CD4-positive, alpha-beta T cell treated with Interleukin-17A for 1 hour (primary cell): ENCODE measurements at places on chromosomes 7 and 10.

- DNase-seq: no peak
Measured at GRCh38 chr7:80100254-80100653, 34.4 kb upstream of the GNAI1 start.

DNA sequence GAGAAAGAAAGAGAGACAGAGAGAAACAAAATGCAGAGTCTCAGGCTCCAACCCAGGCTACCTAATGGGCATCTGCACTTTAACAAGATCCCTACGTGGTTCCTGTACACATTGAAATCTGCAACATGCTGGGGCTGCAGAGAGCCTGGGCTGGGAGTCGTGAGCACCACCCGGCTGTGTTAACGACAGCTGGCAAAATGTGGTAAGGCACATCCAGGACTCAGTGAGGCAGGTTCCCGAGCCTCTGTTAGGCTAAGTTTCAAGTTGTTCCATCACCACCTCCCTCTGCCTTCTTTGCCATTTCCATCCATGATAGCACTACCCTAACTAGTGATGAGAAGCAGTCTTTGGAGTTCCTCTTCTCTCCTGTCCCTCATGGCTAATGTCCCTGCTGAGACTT, 1.4 kb downstream of the AKR1B10 start:
- no peak for DNase-seq

DNA sequence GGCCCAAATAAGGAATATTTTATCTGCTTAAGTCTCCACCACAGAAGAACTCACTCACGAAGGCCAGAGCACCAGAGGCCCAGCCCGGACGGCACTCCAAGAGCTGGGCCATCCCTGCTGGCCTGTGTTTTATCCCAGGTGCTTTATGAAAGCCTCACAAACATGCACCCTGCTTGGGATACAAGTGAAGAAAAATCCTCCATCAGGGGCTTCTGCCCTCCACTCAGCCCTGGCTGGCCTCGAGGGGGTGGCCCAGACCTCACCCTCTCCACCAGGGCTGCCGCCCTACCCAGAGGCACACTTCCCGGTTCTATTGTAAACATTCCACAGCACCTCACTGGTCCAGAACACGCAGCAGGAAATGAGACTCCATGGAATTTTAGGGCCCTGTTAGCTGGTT, 19.8 kb upstream of the DNAAF5 start:
- DNase-seq: no peak

GRCh38 chr7:120467676-120468075, 194.7 kb downstream of the KCND2 start:
- DNase-seq: no peak

DNA sequence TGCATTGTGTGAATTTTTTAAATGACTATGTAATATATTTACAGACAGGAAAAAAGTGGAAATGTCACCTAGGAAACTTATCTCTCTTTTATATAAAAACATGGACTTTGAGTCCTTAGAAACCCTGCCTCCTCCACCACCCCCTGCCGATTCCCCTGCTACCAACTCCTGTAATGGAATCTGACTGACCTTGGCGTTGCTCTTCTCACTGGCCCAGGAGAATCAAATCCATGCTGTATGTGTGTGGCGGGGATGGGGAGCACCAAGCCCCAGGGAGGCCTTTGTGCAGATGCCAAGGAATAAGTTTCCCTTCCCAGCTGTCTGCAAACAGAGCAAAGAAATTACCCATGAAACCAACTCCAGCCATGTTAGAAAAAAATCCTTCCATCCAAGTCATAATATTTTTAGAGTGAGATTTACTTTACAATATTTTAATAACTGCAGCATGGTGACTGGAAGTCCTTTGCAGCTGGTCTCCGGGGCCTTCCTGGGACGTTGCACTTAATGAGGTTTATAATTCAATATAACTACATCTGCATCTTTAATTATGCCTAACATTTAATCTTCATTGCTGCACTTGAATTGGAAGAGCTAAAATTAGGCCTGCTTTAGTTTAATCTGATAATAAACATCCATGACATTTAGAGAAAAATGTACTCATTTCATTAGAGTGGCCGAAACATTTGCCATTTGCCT, 111.4 kb upstream of the CACUL1 start:
- no peak for DNase-seq

DNA sequence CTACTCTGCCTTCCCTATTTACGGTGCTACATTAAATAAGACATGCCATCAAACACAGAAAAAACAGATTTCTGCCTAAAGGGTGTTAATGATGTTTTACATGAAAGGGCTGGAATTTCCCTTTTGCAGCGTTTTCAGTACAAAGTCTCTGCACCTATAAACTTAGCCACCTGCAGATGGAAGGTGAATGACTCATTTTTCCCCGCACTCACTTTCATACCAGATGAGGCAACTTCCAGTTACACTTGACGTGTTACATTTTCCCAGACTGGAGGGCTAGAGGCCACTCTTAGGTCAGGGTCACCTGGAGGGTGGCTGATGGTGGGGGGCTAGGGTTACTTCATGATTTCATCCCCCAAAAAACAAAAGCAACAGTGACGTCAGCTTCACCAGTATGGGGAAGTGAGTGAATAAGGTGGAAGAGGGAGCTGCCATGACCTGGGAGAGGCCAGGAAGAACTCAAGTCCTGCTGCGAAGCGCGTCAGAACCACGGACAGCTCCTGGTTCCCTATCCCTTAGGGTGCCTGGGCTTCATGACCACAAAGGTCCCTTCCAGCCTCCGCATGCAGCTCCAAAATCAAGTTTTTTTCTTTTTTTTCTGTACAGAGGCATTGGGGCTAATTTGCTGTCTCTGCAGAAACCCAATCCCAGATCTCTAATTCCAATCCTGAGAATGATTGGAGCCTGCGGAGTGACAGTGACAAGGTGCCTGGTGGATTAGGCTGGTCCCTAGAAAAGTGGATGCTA, 94.0 kb downstream of the ADARB2 start:
- DNase-seq: no peak

- DNase-seq: no peak
Measured at GRCh38 chr10:43981232-43981631, 332.6 kb upstream of the ZNF32 start.
